ENCODE measurements at places on chromosomes 5 and 9. TPM values are rescaled to one million over a fixed set of nuclear protein-coding genes. Genes with fewer than 3 reads are reported as not detected.

DNA sequence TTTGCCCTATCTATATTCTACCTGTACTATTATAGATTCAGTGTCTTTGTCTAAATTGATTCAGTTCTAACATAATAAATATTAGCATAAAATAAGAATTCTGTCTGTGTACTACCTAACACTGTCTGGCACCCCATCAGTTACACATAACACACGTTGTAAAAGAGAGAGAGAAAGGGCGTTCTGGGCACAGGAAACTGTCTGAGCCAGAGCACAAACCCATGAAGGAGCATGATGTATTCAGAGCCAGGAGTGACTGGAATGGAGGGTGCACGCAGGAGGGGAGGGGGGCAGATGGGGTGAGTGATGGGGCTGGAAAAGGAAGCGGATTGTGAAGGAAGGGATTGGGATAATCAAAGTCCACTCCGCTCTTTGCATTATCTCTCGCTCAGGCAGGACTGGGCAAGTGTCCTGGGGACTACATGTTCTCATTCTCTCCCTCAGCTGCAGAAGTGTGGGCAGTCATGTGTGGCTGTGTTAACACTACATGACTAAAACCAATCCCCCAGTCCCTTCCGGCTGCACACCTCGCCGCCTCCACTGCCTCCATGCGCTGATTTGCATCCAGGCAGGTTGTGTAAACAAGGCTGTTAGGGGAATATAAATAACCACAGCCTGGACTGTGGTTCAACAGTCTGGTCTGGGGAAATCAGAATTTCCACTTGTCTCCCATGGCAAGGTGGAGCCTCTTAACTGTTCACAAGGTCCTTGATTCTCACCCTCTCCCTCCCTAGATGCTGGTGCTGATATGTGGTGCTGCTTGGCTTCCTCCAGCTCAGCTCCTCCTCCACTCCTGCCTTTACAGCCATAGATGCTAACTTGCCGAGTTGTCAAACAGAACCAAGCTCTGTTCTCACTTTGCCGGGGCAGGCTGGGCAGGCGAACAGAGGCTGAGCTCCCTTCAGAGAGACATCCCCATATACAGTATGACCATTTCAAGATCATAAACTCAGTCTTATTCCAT lies 367.5 kb upstream of the BRINP1 start:
- DNase-seq = no peak

DNA sequence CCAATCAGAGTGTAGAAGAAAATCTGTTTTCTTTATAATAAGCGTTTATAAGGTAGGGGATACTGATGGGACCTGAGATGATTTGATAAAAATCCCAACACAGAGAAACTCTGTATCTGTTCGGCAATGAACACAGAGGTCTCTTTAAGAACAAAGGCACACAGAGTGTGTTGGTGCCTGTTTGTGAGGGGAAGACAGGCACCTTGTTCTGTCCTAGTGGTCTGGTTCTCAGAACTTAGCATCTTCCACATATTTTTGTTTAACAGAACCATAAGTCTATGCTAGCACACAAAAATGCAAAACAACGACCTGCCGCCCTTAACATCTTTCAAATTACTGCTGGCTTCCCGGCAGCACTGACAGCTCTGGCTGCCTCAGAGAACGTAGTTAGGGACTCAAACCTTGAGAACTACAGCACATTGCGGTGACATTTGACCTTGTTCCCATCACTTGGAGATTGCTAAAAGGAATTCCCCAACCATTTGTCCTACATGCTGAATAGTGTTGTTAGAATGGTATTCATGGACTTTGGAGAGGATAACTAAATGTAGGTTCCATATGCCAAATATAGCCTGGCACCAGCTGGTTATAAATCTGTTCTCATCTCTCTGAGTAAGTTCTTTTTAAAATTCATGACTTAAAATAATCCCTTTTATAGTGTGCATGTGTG lies 871.7 kb upstream of the TYRP1 start:
- no peak for DNase-seq

DNA sequence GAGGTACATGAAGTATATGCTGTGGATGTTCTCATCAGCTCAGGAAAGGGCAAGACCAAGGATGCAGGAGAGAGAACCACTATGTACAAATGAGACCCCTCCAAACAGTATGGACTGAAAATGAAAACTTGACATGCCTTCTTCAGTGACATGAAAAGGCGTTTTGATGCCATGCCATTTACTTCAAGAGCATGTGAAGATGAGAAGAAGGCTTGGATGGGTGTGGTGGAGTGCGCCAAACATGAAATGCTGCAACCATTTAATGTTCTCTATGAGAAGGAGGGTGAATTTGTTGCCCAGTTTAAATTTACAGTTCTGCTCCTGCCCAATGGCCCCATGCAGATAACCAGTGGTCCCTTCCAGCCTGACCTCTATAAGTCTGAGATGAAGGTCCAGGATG lies 47.7 kb downstream of the SEMA4D start:
- DNase-seq = peak; percentile 50

GRCh38 chr5:172911976-172912375 lies 47.2 kb upstream of the RPL26L1 start:
- no peak for DNase-seq

GRCh38 chr5:152804179-152804578 lies 399.1 kb upstream of the NMUR2 start:
- DNase-seq = no peak

- DNase-seq = no peak
Observed at GRCh38 chr9:32413424-32413823, 29.0 kb downstream of the ACO1 start.

- DNase-seq = no peak
Observed at GRCh38 chr5:31396611-31397295, 135.1 kb downstream of the DROSHA start.

GRCh38 chr5:19978476-19978875 lies 9.5 kb downstream of the CDH18 start:
- no peak for DNase-seq

DNA sequence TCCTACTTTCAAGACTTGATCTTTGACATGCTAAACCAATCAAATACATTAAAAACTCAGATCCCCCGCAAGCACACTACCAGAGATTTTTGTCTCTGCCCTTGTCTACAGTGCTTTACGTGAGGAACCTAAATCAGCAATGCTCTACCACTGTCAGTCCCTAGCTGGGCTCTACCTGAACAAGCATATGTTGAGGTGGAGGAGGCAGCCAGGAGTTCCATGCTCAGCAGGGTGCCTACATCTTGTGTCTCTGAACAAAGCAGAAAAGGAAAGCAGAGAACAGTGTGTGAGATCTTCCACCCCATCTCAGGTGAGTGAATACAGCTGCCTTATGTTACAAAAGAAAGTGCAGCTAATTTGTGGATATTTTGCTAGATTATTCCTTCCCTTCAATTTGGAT lies 255.0 kb downstream of the NDUFS4 start:
- DNase-seq = no peak

GRCh38 chr9:75139201-75139600 lies 50.9 kb downstream of the OSTF1 start:
- no peak for DNase-seq

DNA sequence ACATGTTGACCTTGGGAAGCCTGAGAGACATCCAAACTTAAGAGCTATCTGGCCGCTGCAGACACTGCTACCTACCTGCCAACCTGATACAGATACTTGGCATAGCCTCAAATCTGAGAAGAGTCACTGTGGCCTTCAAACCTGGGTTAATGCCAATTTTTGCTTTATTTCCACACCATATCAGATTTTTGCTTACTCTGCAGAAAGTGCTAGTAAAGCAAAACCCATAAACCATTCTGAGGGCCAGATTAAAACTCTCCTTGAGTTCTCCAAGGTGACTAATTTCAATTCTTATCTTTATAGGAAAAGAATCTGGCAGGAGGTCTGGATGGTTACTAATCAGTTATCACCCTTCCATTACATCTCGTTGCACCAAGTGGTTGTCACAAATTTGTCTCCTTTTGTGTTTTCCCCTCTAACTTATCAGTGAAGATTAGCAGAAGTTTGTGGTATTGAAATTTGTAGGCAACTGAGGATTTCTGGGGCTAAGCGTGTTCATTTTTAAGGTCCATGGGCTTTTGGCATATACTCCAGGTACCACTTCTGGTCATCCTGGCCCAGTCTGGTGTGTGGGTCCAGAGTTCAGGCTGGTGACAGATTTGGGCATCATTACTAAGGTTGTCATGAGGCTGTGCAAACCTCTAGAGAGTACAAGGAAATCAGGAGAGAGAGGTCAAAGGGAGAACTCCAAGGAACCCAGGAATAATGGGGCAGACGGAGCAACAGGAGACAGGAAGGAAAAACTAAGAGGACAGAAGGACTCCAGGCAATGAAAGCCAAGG lies 177.9 kb downstream of the TSSK1B start:
- no peak for DNase-seq

DNA sequence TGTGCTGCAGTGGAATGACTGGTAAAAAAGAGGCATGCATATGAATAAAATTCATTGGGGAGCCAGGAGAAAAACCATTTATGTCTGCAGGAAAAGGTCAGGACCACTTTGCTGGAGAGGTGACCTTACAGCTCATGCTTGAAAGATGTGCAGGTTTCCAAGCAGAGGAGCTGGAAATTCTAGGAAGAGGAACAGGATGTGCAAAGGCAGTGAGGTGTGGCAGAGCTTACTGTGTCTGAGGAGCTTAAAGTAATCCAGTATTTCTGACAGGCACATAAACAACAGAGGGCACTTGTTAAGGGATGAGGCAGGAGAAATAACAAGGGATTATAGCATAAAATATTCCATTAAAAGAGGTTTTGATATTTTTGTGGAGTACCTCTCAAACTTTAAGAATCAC lies 203.2 kb downstream of the CD180 start:
- no peak for DNase-seq

GRCh38 chr5:150075806-150076205 lies 10.5 kb downstream of the CSF1R start:
- no peak for DNase-seq

GRCh38 chr5:473551-474192 lies 30.7 kb downstream of the EXOC3 start:
- peak; percentile 56 for DNase-seq

- no peak for DNase-seq
Observed at GRCh38 chr9:78133751-78134150, 102.1 kb upstream of the CEP78 start.

DNA sequence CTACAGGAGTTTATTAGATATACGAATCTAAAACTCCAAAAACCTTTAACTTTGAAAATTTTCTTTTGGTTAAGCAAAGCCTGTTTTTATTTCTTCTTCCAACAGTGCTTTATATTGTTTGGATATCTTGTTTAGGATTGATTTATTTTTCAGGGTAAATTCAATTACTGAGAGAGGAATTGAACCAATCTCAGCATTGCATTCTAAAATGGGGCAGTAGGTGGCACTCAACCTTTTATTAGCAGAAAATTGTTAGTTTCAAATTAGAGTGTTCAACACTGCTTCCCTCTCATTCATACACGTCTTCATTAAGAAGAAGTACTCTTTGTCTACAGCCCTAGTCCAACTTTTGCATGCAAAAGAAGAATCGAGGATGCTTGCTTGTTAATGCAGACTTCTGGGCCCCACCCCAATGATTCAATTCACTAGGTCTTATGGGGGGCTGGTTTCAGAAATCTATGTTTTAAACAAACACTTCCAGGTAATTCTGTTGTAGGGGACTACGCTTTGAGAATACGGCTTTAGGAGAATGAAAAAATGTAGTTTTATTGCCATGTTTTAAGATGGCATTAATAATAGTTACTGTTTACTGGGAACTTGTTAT lies 26.6 kb downstream of the MRPL22 start:
- no peak for DNase-seq

- DNase-seq = no peak
Observed at GRCh38 chr5:135743181-135743580, 91.3 kb upstream of the SLC25A48 start.

GRCh38 chr5:158435161-158435616 lies 576.2 kb upstream of the CLINT1 start:
- peak; percentile 55 for DNase-seq

DNA sequence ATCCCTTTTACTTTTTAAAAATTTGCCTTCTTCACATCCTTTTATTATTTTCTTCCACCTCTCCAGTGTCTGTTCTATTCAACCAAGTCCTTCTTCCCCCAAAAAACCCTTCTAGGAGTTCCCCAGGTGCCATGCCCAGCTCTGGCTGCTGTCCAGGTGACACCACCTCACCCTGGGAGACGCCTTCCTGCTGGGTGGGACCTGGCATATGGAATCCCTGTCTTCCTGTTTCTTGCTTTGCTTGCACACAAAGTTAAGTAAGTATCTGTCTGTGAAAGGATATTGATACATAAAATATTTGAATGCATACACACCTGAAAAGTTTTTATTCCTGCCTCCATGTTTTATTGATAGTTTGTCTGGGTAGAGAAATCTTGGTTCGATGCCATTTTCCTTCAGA lies 23.1 kb upstream of the MED10 start:
- DNase-seq = no peak

- no peak for DNase-seq
Observed at GRCh38 chr5:171827162-171827561, 41.5 kb downstream of the SMIM23 start.

- DNase-seq = no peak
Observed at GRCh38 chr9:109031241-109031640, 17.9 kb upstream of the CTNNAL1 start.

- DNase-seq = no peak
Observed at GRCh38 chr9:131117121-131117761, 8.1 kb upstream of the NUP214 start.

DNA sequence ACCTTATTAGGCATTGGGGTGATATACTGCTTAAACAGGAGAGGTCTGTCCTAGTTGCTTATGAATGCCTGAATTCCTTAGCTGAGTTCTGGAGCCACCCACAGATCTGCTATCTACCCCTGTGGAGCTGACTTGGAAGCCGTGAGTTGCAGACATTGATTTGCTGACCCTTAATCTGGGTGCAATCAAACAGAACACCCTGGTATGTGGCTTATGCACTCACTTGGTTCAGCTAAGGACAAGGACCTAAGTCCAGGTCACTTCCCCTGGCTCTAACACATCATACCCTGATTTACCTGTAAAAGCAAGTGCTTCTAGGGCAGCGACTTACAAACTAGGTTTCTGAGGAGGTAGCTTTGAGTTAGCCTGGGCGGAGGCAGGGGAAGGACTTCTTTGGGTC lies 41.6 kb upstream of the TLR4 start:
- no peak for DNase-seq

GRCh38 chr5:66788556-66788955 lies 192.4 kb downstream of the MAST4 start:
- no peak for DNase-seq

- no peak for DNase-seq
Observed at GRCh38 chr9:130741831-130742449, 48.4 kb downstream of the EXOSC2 start.

KYAT1 gene
- 10.4 TPM for total RNA-seq

PCDH12 gene
- total RNA-seq = 0.88 TPM

PCDHA9 gene
- total RNA-seq = not detected

DOLPP1 gene
- total RNA-seq = 27.8 TPM

C9orf50 gene
- total RNA-seq = not detected

SPDL1 gene
- 43.1 TPM for total RNA-seq

MSMP gene
- 0.63 TPM for total RNA-seq

ANKH gene
- 80.0 TPM for total RNA-seq

ARSI gene
- not detected for total RNA-seq

PCDHB4 gene
- not detected for total RNA-seq

GPR150 gene
- 0.26 TPM for total RNA-seq
